Central memory CD8-positive, alpha-beta T cell (primary cell): ENCODE measurements at places on chromosomes 4 and X.

GRCh38 chr4:1509366-1509765 lies 103.1 kb upstream of the NKX1-1 start:
- DNase-seq, result no peak

DNA sequence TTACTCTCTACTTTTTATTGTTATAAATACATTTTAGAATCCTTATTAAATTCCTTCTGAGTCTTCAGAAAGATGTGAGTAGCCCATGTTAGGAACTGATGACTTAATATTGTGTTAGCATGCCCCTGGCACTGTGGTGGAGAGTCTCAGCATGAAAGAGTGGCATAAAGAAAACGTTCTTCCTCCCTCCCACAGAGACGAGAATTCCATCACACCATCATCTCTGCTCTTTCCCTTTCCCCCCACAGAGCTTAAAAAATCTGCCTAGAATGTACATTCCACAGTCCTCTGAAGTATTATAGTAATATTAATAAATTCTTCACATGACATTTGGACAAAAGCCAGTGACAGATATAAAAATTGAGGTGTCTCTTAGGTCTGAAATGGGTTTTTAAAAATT lies 117.8 kb upstream of the DKK2 start:
- DNase-seq, result no peak

GRCh38 chrX:103361798-103362197 lies 5.5 kb downstream of the TCEAL9 start:
- no peak for DNase-seq

DNA sequence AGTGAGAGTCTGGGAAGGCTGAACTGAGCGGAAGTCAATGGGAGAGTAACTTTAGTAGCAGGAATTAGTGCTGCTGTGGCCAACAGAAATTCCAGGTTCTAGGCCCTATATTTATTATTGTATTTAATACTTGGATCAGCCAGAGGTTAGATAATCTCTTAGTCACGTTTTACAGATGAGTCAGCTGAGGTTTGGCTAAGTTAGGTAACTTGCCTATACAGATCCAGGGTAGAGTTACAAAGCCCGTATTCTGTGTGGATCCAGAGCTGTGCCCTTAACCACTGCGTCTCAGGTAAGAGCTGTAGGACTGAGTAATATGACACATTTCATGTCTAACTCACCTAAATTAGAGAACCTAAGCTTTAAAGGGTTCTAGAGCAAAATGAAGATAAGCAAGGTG lies 20.5 kb downstream of the PSMD10 start:
- DNase-seq, result no peak

DNA sequence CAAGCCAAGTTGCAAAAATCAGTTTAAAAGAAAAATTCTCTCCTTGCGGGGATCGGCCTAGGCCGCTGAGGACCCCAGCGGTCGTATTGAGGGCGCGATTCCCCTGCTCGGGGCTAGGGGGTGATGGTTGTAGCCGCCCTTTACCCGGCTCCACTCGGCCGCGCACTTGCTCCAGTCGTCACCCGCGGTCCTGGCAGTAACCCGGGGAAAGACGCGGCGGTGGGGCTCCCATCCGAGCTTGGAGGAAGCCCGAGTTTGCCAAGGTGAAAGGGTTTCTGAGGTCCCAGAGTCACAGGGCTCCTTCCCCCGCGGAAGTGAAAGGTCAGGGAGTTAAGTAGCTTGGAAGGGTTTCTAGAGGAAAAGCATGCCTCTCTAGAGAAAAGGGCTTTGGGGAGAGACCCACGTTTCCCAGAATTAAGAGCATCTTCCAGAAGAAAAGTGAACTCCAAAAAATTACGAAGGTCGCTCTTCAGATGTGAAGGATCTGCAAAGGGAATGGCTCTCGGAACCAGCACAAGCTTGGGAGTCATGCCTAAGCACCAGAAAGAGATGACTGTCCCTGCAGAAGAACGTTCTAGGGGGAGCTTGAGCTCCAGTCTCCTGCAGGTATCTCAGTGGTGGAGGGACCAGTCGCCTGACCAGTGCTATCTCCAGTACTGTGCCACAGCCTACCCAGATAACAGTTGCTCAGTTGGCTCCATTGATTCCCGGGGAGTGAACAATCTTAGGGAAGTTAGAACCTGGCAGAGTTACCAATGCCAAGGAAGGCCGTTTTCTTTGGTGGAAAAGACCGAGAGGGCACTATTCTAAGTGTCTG lies 875 bp downstream of the LAP3 start:
- DNase-seq, result no peak

- no peak for DNase-seq
These were observed 24.5 kb upstream of the CPLX1 start for GRCh38 chr4:850323-850945.

DNA sequence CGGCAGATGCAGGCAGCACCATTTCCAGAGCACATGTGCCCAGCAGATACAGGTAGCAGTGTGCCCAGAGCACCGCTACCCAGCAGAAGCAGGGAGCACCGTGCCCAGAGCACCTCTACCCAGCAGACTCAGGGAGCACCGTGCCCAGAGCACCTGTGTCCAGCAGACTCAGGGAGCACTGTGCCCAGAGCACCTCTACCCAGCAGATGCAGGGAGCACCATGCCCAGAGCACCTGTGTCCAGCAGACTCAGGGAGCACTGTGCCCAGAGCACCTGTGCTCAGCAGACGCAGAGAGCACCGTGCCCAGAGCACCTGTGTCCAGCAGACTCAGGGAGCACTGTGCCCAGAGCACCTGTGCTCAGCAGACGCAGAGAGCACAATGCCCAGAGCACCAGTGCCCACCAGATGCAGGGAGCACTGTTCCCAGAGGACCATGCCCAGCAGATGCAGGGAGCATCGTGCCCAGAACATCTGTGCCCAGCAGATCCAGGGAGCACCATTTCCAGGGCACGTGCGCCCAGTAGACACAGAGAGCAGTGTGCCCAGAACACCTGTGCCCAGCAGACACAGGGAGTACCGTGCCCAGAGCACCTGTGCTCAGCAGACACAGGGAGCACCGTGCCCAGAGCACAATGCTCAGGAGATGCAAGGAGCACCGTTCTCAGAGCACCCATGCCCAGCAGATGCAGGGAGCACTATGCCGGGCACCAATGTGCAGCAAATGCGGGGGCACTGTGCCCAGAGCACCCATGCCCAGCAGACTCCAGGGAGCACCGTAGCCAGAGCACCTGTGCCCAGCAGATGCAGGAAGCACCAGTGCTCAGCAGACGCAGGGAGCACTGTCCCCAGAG lies 236.4 kb downstream of the DHRSX start:
- no peak for DNase-seq

- DNase-seq, result no peak
These were observed at the start of gene SASH3 for GRCh38 chrX:129779747-129780146. Gene SASH3 (plus strand): TSS chrX:129779949. CDS start chrX:129780098, 149 bp downstream.

GRCh38 chr4:145709843-145710242 lies 29.9 kb downstream of the C4orf51 start:
- DNase-seq, result no peak

DNA sequence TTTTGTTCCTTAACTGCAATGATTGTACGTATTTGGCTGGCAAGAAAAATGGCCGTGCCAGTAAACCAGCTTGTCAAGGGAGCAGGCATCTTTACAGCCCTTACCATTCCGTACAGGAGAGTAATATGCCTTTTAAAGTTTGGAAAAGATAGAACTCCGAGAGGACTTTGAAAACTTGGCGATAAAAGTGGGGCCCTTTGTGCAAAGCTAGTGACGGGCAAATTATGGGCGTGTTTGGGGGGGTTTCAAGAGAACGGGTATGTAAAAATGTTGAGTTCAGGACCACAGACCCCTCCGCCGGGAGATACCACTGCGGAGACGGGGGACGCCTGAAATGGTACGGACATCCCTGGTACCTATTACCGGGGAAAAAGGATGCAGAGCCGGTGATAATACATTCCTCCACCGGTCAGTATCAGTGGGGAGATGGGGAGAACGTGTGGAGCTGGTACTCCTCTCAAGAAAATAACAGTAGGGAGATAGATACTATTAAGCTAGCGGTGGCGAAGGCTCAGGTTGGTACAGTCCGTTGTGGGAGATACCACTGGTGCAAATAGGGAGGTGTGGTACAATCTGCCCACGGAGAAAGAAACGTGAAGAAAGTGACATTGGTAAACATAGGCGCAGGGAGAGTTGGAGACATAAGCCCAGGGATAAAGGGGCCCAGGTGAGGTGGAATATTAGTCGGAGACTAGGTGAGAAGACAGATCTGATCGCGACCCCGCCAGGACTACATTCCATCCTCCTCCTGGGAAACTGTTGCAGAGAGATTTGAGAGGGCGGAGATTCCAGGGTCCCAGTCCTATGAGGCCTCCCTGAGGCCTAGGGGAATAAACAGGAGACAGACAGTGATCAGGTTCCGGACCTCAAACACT lies 14.5 kb downstream of the SPACA5 start:
- peak; percentile 75 for DNase-seq

GRCh38 chrX:16239211-16239610 lies 71.9 kb downstream of the MAGEB17 start:
- no peak for DNase-seq

- DNase-seq, result no peak
These were observed 75.6 kb downstream of the ACOX3 start for GRCh38 chr4:8364848-8365350.
